ENCODE measurements at places on chromosomes 13 and 19.

- DNase-seq: no peak
Measured at GRCh38 chr19:10919352-10920287, 8.8 kb downstream of the YIPF2 start.

GRCh38 chr19:37973666-37974065 is 66.7 kb downstream of the SIPA1L3 start:
- no peak for DNase-seq

DNA sequence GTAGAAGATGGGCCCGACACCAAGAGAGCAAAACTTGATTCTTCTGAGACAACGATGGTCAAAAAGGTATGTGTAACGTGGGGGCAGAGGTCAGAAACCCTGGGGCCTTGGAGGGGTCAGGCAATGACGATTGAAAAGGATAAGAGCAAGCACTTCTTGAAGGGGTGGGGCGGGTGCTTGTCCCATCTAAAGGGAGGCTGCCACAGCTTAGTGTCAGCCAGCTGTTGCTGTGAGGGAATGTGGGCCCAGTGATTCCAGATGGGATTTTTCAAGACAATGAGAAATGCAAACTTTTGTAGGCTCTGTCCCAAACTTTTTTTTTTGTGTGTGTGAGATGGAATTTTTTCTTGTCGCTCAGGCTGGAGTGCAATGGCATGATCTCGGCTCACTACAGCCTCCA is 24.5 kb downstream of the SAE1 start:
- DNase-seq: no peak

GRCh38 chr13:94959626-94960025 is 247.3 kb upstream of the SOX21 start:
- DNase-seq: no peak

DNA sequence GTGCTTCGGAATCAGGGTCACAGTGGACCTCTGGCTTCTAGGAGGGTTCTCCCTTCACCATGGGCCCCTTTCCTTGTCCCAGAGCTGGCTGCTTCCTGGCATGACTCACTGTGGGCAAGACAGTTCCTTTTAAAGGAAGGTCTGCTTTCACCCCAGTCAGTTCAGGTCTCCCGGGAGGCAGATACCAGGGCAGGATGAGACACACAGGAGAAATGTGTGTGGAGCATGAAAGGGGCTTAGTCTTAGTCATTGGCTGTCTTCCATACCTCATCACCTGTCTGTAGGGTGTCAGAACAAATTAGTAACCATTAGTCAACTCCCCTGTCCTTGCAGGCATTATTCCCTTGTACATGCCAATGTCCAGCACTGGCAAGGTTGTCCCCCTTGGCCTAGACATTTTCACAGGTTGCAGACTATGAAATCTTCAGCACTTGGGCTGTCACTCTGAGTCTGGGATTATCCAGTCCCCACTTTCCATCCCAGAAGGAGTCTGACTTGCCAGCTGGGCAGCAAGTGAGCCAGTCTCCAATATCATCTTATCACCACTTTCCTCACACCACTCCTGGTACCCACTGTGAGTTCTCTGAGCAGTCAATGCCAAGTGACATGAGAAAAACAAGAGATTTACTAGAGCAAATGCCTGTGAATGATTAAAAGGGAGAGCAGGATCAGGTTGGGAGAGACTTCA is 76.8 kb upstream of the MEDAG start:
- DNase-seq: no peak

DNA sequence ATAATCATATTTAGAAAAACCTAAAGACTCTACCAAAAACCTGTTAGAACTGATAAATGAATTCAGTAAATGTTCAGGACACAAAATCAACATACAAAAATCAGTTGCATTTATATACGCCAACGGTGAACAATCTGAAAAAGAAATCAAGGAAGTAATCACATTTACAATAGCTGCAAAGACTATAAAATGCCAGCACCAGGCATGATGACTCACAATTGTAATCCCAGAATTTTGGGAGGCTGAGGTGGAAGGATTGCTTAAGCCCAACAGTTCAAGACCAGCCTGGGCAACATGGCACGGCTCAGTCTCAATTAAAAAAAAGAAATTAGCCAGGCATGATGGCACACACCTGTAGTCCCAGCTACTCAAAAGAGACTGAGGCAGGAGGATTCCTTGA is 7.0 kb downstream of the ZNF562 start:
- DNase-seq: no peak
